Immature natural killer cell (primary cell): ENCODE measurements at places on chromosomes 13 and 19. TPM values are rescaled to one million over a fixed set of nuclear protein-coding genes. Genes with fewer than 3 reads are reported as not detected.

- H3K4me1 ChIP-seq: no peaks in the 10 kb centered on the region
- no peak overlapping the region for H3K4me3 ChIP-seq
- no peak overlapping the region for H3K27ac ChIP-seq
- no peaks in the 10 kb centered on the region for H3K36me3 ChIP-seq
These were observed 43.8 kb downstream of the DCT start for GRCh38 chr13:94435604-94436226.

DNA sequence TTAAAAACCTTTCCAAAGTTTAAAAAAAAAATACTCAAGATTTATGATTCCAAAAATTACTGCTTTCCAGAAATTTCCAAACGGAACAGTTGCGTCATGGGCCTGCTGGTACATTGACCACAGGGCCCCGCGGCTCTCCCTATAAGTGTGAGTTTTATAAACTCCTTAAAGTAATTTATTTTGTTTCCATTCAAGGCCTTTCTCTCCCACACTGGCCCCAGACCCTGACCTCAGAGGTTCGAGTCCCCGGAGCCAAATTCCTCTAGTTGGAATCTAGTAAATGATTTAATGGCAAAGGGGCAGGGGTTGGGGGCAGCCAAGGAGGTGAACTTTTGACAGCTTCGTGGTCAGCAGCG lies 97.5 kb downstream of the INSR start:
- H3K4me1 ChIP-seq: peaks cover 50% of the 10 kb centered on the region
- peak overlapping the region; percentile 85 for H3K4me3 ChIP-seq
- peak overlapping the region; percentile 97 for H3K27ac ChIP-seq
- H3K36me3 ChIP-seq: no peaks in the 10 kb centered on the region
- H3K27me3 ChIP-seq: peaks cover 15% of the 10 kb centered on the region
- DNase-seq: no peak

The FFAR3 gene
- not detected for polyA plus RNA-seq

DNA sequence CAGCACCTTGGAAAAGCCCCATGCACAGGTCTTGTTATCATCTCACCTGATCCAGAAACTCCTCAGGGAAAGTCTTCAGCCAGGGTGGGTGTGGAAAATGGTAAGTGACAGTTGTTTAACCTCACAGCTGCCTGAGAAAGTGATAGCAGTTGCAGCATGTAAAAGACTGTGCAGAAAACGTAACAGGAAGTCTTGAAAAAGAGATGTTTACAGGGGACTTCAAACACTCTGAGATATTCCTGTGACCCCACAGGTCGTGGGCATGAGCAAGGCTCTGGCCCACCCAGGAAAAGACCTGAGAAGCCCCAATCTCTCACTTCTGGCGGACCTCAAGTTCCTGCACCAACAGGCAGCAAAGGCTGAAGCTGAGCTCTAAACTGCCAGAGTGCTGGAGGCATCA lies 826.9 kb downstream of the UQCRFS1 start:
- peaks cover 3% of the 10 kb centered on the region for H3K27me3 ChIP-seq
- peak overlapping the region; percentile 9 for H3K4me3 ChIP-seq
- H3K36me3 ChIP-seq: no peaks in the 10 kb centered on the region
- peak overlapping the region; percentile 82 for H3K27ac ChIP-seq
- peaks cover 22% of the 10 kb centered on the region for H3K4me1 ChIP-seq

DNA sequence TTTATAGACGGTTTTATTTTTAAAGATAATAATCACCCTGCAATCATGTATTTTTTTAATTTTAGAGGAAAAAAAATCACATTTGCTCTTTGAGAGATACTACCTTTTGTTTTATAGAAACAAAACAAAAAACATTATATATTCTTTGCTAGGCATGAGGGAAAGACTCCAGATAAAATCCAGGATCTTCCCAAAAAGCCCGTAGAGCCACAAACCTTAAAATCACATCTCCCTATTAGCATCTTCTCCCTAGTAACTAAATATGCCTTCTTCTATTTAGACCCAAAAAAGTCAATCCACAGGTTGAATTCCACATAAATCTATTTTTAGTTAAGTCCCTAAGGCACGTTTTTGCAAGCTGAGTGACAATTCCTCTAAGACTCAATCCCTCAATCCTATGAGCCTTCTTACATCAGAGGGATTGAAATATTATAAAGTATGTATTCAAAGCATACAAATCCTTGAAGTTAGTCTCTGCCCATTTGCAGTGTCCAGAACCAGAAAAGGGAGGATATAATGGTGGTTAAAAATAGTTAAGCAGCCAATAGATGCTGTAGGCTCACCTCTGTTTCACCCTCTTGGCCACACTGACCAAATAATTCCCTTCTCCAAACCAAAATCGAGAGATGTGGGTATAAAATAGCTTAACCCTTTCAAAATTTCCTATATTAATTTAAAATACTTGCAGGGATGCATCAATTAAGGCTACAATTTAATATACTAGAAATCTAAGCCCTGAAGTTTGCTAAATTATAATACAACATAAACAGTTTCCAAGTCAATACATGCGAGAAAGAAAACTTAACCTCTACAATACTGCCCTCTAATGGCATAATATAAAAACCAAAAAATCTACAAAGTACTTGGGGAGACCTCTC lies 64.0 kb downstream of the SERP2 start:
- H3K27me3 ChIP-seq: peaks cover 5% of the 10 kb centered on the region
- H3K4me1 ChIP-seq: peaks cover 34% of the 10 kb centered on the region
- H3K4me3 ChIP-seq: peak overlapping the region; percentile 85
- no peaks in the 10 kb centered on the region for H3K36me3 ChIP-seq

DNA sequence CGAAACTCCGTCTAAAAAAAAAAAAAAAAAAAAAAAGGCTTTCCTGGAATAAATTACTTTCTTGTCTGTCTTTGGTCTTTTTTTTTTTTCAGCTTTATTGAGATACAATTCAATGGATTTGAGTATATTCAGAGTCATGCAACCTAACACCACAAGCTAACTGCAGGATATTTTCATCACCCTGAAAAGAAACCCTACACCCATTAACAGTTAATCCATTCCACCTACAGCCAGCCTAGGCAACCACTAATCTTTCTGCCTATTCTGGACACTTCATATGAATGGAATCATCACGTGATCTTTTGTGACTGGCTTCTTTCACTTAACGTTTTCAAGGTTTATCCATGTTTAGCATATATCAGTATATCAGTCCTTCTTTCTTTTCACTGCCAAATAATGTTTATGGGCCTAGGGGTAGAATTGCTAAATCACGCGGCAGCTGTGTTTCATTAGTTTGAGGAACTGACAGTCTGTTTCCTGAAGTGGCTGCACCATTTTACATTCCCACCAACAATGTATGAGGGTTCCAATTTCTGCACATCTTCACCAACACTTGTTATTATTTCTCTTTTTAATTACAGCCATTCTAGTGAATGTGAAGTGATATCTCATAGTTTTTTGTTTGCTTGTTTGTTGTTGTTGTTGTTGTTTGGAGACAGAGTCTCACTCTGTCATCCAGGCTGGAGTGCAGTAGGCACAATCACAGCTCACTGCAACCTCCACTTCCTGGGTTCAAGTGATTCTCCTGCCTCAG lies 19.9 kb downstream of the LRFN3 start:
- H3K27me3 ChIP-seq: peaks cover 3% of the 10 kb centered on the region
- peaks cover 50% of the 10 kb centered on the region for H3K4me1 ChIP-seq
- DNase-seq: no peak
- peak overlapping the region; percentile 81 for H3K27ac ChIP-seq

DNA sequence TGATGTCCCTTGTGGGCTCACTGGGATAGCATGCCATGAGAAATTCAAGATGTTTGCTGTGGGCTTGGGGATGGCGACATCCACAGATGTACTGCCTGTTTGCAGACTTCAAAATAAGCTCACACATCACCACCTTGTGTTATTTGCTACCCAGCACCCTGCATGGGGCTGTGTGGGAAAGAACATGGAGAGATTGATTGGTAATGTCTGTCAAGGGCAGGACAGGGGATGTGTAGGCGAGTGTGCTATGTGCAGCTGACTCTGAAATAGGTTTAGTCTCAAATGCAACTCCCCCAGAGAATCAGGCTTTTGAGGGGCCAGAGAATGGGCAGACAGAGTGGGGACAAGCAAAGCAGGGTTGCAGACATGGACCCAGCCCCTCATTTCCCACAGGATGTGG lies 24.7 kb downstream of the PNPLA6 start:
- peaks cover 23% of the 10 kb centered on the region for H3K36me3 ChIP-seq
- H3K4me3 ChIP-seq: no peak overlapping the region
- no peaks in the 10 kb centered on the region for H3K27me3 ChIP-seq
- H3K27ac ChIP-seq: no peak overlapping the region
- DNase-seq: no peak

DNA sequence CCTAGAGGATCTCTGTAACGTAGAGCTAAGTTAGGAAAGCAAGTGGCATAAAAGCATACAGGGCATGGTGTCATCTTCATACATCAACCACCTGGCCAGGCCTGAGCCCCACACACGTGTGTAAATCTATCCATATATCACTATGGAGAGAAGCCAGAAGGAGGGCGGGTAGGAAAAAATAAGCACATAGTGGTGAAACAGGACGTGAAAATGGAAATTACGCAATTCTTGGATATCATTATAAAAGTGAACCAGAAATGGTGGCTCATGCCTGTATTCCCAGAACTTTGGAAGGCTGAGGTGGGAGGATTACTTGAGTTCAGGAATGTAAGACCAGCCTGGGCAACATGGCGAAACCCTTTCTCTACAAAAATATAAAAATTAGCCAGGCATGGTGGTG lies 43.4 kb downstream of the PDCD5 start:
- H3K4me3 ChIP-seq: no peak overlapping the region
- no peaks in the 10 kb centered on the region for H3K4me1 ChIP-seq
- no peak overlapping the region for H3K27ac ChIP-seq
- no peaks in the 10 kb centered on the region for H3K27me3 ChIP-seq

DNA sequence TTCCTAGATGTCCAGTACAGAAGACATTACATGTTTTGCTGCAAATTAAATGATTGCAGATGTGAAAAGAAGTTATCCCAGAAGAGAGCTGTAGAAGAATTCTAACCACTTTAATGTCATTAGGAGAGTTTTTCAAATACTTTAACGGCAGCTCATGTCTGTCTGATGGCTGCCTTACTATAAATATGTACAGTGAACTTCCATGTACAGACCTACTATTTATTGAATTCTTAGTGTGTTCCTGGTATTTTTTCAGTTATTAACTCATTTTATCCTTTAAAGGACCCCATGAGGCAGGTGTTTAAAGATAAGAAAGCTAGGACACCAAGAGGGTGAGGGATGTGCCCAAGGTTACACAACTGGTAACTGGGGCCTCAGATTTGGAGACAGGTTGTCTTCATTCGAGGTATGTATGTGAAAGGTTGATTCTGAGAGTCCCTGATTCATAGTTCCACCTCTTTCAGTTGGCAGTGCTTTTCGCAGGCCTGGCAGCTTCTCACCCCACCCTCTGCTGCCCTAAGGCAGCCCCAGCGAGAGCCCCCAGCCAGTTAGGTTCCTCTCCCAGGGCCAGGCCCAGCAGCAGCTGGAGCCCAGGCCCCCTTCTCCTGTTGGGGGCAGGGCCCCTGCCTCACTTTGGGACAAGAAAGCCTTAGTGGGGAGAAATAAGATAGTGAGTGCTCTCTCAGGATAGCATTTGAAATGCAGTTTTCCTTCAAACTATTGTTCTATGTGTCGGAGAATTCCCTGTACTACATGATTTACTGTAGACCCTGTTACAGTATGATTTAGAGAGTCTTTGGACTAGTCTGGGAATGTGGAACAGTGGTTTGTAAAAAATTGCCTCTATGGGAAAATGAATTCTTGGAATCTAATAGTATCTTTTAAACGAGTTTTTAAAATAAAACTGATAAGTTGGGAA lies 67.7 kb upstream of the TEX29 start:
- H3K36me3 ChIP-seq: peaks cover 23% of the 10 kb centered on the region
- peaks cover 8% of the 10 kb centered on the region for H3K4me1 ChIP-seq
- H3K4me3 ChIP-seq: no peak overlapping the region
- peaks cover 3% of the 10 kb centered on the region for H3K27me3 ChIP-seq
- no peak for DNase-seq
- H3K27ac ChIP-seq: no peak overlapping the region

DNA sequence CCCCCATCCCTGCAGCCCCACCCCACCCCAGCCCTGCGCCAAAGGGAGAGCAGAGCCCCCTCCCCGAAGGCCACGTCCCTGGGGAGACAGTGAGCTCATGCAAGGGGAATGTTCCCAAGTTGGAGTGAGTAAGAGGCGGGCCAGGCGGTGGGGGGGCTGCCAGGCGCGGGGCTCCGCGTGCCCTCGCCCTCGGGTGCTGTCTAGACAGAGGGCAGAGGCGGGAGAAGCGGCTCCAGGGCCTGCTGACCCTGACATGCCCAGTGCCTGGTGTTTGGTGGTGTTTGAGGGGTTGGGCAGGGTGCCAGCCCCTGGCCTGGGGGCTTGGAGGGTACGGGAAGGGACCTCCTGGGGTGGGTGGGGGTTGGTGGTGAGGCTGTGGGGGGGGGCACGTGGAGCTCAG lies 1.0 kb downstream of the FSTL3 start:
- DNase-seq: no peak
- no peak overlapping the region for H3K27ac ChIP-seq

GRCh38 chr13:113455384-113455783 lies 2.1 kb upstream of the ADPRHL1 start:
- DNase-seq: no peak
- H3K36me3 ChIP-seq: peaks cover 20% of the 10 kb centered on the region
- H3K27ac ChIP-seq: no peak overlapping the region
- no peaks in the 10 kb centered on the region for H3K4me1 ChIP-seq
- H3K4me3 ChIP-seq: no peak overlapping the region
- no peaks in the 10 kb centered on the region for H3K27me3 ChIP-seq

DNA sequence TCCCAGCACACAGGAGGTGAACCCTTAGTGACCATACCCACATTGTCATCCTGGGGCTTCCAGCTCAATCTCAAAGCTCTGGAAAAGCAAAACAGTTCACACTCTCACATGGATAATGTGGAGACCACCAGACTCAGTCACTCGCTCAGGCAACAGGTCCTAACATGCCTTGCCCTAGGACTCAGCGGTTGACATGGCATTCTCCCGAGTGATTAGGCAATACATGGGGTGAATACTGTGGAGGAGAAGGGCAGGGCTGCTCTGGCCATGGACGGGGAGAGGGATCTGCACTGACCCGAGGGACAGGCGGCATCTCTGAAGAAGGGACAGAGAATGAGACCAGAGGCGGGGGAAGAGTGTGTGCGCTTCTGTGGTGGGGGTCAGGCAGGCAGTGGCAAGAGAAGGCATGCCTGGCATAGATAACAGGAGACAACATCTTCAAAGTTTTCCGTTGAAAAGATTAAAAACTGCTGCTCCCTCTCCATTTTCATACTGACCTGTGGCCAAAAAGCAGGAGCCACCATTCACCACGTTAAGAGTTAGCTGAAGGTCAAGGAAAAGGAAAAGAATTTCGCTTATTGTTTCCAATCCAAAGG lies 44.5 kb upstream of the EPHX3 start:
- no peak overlapping the region for H3K4me3 ChIP-seq
- peaks cover 92% of the 10 kb centered on the region for H3K4me1 ChIP-seq
- no peak for DNase-seq
- H3K27me3 ChIP-seq: no peaks in the 10 kb centered on the region
- peak overlapping the region; percentile 41 for H3K27ac ChIP-seq
- no peaks in the 10 kb centered on the region for H3K36me3 ChIP-seq

The PGLYRP2 gene
- polyA plus RNA-seq: 0.17 TPM

- H3K27ac ChIP-seq: peak overlapping the region; percentile 67
- H3K36me3 ChIP-seq: peaks cover 25% of the 10 kb centered on the region
- H3K4me1 ChIP-seq: peaks cover 89% of the 10 kb centered on the region
- peaks cover 7% of the 10 kb centered on the region for H3K27me3 ChIP-seq
- H3K4me3 ChIP-seq: no peak overlapping the region
These were observed 4.9 kb downstream of the ZNF506 start for GRCh38 chr19:19816679-19817078.

GRCh38 chr13:106986033-106986484 lies 418.1 kb upstream of the ARGLU1 start:
- no peak for DNase-seq
- H3K27ac ChIP-seq: no peak overlapping the region
- H3K4me1 ChIP-seq: no peaks in the 10 kb centered on the region
- H3K36me3 ChIP-seq: peaks cover 5% of the 10 kb centered on the region

- H3K27ac ChIP-seq: no peak overlapping the region
- peak overlapping the region; percentile 27 for H3K4me3 ChIP-seq
These were observed 2.9 kb upstream of the PCDH8 start for GRCh38 chr13:52851137-52851962.
